ENCODE measurements at places on chromosomes 1 and 21. TPM values are rescaled to one million over a fixed set of nuclear protein-coding genes. Genes with fewer than 3 reads are reported as not detected.

Gene TMOD4
- total RNA-seq: 1.0 TPM

Gene TMIGD3
- not detected for total RNA-seq

GRCh38 chr21:32572574-32573420, 12.5 kb downstream of the TCP10L start:
- DNase-seq: no peak

- no peak for DNase-seq
Measured at GRCh38 chr1:179168536-179168935, 60.9 kb downstream of the ABL2 start.

Data from T-helper 17 cell (primary cell).